Left ventricle myocardium inferior (tissue), 1 donor: ENCODE measurements at places on chromosomes 2 and 18.

GRCh38 chr2:95551055-95551568 is 40.7 kb upstream of the TRIM43 start:
- DNase-seq, result no peak

DNA sequence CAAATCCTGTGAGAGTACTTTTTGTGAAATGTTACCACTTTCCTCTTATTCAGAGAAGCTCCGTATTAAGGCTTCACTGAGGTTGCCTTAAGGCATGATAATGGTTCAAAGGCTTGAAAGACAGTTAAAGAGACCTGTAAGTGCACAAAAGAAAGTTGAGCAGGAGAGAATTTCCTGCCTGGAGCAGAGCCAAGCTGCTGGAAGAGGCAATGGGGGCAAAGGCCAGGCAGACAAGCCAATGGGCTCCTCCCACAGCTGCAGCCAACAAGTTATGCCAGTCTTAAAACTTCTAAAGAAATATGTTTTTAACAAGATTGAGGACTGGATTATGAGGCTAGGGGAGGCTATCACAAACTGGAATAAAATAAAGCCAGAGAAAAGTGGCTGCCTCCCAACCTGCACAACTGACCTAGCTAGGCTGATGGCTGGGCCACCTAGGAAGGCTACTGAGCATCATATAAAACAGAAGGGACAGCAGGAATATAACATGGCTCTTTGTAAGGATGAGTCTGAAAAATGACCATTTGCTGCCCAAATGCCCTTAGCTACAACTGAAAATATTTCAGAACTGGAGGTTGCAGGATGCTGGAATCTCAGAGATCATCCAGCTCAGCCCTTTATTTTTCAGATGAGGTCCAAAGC is 2.1 kb downstream of the IL1B start:
- DNase-seq, result no peak

- DNase-seq, result no peak
Observed at GRCh38 chr2:96243843-96244242, 22.0 kb downstream of the TMEM127 start.

DNA sequence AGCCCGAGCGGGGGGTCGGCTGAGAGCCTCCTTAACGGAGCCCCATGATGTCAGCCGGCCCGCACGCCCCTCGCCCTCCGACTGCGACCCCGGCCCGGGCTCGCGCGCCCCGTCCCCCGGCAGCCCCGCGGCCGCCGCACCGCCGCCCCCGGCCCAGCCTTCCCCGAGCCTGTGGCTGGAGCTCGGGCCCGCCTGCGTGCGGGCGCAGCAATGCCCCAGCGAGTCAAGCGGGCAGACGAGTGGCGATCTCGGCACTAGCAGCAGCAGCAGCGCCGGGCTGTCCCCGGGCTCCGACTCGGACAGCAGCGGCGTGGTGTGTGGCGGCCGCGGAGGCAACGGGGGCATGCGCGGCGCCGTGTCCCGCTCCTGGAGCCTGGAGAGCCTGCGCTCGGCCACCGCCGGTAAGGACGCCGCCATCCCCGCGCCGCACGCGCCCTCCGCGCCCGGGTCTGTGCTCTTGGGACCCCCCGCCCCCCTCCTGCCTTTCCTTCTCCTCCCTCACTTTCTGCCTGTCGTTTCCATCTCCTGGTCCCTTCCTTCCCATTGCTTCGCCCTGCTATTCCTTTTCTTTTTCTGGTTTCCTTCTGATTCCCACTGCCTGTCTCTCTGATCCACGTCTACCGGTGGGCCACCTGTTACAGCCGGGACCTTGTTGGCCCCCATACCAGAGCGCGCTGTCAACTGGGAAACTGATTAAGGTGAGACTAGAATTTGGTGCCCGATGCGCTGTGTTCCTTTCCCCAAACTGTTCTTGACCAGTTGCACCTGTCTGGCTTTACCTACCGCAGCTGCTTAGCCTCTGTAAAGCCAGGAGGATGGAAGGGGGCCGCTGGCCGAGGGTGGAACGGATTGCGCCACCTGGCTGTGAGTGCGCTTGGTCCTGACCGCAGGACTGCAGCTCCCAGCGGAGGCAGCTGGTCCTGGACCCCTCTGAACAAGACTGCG is 127.4 kb downstream of the ARHGEF4 start:
- DNase-seq, result no peak

DNA sequence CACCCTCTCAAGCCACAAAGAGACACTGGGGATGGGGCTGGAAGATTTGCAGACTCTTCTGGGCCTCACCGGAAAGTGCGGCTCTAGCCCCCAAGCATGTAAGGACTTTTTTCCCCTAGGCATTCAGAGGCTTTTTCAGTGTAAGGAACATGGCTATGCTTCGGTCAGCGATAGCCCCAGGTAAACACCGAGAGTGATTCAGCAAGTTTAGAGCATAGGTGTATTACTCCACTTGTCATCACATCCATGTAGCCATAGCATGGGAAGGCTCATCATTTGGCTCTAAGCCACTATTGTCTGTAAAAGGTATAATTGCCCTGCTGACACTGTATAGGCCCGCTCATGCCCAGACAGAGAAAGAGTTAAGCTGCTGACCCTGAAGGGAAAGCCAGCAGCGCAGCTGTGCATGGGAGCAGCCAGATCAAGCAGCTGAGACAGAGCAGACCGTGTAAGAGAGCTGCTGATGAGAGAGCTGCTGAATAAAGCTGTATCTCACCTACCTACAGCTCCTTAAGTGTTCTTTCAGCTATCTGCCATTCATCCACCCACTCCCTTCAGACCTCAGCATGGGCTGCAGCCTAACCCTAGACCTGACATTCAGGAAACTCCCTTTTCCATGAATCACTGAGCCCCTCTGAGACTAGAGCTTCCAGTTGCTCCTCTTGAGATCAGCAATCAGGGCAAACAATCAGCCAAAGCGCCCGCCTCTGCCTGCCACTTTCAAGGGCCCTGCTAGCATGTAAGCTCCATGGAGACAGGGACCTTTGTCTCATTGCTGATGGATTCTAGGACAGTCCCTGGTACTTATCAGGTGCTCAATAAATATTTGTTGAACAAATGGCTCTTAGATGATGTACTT is 25.5 kb downstream of the LGALSL start:
- DNase-seq, result no peak

GRCh38 chr2:3662239-3662638 is 4.2 kb downstream of the ALLC start:
- no peak for DNase-seq

GRCh38 chr2:132253496-132254305 is 91.9 kb upstream of the ANKRD30BL start:
- DNase-seq, result no peak

DNA sequence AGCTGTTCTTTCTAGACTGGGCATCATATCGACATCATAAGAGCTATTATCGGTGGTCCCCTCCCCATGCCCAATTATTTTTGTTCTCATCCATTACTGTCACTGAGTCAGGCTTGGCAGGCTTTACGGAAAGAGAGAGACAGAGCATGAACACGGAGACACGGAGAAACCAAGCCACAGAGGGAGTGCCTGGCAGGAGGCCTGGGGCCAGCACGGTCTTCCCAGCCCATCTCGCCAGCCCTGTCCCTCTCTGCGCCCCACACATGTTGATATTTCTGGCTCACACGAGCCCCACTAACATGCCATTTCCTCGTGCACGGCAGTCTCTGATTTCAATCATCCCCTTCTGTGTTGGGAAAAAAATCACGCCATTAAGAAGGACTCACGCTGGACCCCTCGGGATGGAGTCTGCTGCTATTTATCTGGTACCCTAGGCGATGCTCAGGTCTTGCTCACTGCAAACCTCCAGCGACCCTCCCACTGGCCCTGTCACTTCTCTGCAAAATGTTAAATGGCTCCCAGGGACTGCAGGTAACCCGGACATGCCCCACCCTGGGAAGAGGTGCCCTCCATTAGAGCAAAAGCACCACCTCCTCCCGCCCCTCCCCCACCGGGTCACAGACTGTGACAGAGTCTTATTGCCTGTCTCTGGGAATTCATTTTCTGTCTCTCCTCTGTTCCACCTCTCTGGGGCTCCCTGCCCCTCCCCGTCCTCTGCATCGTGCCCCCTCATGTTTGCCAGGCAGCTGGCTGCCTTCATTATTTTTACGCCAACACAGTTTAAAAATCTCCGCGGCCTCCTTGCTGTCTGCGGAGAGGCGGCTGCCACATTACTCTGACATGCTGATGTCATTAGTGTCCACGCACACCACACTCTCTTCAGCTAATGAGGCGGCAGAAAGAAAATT is 40.1 kb upstream of the GBX2 start:
- DNase-seq, result no peak

GRCh38 chr2:192162392-192163042 is 32.2 kb downstream of the TMEFF2 start:
- DNase-seq, result no peak

- DNase-seq, result no peak
Observed at GRCh38 chr2:38244301-38244700, 132.8 kb downstream of the ATL2 start.

- DNase-seq, result no peak
Observed at GRCh38 chr18:65523461-65523860, 227.4 kb upstream of the CDH7 start.

DNA sequence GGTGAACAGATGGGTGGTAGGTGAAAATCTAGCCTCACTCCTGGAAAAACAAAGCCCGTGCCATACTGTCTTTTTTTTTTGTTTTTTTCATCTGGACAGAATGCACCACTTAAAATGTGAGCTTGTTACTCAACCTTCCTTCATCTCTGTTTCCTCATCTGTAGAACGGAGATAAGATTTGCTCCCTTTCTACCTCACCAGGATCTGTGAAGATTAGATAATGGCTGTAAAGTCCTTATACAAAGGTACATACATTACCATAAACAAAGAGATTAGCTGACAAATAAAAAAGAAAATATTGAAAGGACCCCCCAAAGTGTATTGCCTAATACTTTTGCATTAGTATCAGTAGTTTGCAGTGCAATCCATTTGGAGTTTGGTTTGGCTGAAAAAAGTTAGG is 75.4 kb upstream of the ZEB2 start:
- no peak for DNase-seq

- DNase-seq, result no peak
Observed at GRCh38 chr2:191436368-191437055, 191.3 kb downstream of the MYO1B start.

GRCh38 chr2:169119123-169119760 is 49.9 kb downstream of the DHRS9 start:
- DNase-seq, result no peak

GRCh38 chr2:182649316-182649715 is 66.7 kb upstream of the DNAJC10 start:
- no peak for DNase-seq

- peak; percentile 49 for DNase-seq
Observed at GRCh38 chr2:232204457-232204931, 174.1 kb upstream of the ALPP start.

- DNase-seq, result no peak
Observed at GRCh38 chr2:33168425-33168824, 221.7 kb downstream of the LTBP1 start.

- no peak for DNase-seq
Observed at GRCh38 chr2:111035830-111036441, 84.8 kb upstream of the BCL2L11 start.

GRCh38 chr18:46296656-46297055 is 192.5 kb downstream of the HAUS1 start:
- DNase-seq, result no peak

GRCh38 chr18:9915291-9916076 is 1.7 kb downstream of the VAPA start:
- DNase-seq, result no peak

DNA sequence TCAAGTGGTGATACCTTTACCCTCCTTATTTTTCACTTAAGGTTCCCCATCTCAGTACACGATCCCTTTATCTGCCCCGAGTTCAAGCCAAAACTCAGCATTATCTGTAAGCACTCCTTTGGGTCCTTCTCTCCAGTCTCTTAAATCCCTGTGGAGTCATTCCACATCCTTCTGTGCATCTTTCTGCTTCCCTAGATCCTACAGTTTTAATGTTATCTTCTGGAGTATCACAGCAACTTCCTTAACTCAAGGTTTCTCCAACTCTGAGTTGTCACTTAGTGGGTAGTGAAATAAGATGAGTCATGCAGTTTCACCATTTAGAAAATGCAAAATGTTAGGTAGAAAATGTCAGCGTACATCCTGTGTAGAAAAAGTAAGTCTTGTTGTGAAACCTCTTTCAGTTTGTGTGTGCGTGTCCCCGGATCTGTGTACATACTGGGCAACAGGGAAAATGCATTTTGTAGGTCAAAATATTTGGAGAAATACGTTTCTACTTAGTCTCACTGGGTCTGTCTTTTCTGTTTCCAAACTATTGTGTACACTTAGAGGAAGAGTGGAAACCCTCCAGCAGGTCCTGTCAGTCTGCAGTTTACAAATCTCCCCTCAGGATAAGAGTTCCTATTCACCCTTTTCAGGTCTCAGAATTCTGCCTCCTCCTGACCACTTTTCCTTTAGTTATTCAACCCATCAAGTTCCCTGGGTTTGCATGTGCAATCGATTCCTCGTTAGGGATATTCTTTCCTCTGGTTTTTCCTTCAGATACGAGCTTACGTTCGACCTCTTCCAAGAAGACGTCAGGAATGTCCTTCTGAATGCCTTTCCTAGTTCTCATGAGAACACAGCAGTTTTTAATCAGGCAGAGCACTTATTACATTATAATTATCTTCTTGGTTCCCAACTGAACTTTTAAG is 154.8 kb downstream of the TGIF1 start:
- DNase-seq, result no peak

GRCh38 chr2:165957030-165957675 is 3.6 kb upstream of the TTC21B start:
- no peak for DNase-seq

DNA sequence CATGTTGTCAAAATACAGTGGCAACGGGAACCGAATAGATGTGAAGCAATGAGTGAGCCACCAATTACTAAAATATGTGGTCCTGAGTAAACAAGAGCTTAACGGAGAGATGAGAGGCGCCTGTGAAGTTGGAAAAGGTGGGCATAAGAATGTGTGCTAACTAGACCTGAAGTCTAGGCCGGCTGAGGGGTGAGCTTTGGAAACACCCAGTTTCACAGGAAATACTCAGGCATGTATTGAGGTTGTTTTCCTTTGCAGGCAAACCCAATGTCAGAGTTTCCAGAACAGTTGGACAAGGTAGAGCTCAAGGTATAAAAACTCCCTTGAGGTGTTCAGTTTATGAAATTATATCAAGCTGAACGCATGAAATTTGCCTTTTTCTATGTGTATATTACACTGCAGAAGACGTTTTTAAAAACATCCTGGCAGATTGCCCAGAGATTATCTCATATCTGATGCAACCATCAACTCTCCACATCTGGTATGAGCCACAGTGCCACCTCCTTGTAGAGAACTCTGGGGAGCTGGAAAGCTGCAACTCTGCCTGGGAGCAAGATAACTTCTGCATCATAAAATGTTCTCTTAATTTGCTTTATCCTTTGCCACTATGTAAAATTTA is 3.9 kb upstream of the WDSUB1 start:
- no peak for DNase-seq

DNA sequence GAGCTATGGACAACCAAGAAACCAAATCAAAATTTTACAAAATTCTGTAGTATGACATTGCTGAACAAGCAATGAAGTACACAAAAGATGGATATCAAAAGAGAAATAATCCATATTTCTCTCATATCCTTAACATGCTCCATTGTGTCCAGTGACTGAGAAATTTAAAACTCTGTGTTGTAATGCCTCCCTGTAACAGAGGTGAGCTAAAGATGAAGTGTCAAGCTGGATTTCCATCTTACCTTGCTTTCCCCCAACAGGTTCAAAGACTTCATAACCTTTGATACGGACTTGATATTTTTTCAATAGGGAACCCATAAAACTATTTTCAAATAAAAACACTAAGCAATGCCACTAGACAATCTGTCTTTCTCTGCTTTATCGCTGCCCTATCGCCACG is 95.7 kb upstream of the SERTAD2 start:
- no peak for DNase-seq
